ENCODE measurements at places on chromosomes 16 and 17. TPM values are rescaled to one million over a fixed set of nuclear protein-coding genes. Genes with fewer than 3 reads are reported as not detected.

- DNase-seq = peak; percentile 76
Measured at GRCh38 chr16:53372992-53373871, 61.0 kb upstream of the RBL2 start.

- DNase-seq = peak; percentile 87
Measured at GRCh38 chr16:29925781-29926710, at the start of gene KCTD13. Gene KCTD13 (minus strand): TSS chr16:29926226. CDS start chr16:29926033, 193 bp downstream.

The CA7 gene
- total RNA-seq = not detected

The SARM1 gene
- 34.7 TPM for total RNA-seq

DNA sequence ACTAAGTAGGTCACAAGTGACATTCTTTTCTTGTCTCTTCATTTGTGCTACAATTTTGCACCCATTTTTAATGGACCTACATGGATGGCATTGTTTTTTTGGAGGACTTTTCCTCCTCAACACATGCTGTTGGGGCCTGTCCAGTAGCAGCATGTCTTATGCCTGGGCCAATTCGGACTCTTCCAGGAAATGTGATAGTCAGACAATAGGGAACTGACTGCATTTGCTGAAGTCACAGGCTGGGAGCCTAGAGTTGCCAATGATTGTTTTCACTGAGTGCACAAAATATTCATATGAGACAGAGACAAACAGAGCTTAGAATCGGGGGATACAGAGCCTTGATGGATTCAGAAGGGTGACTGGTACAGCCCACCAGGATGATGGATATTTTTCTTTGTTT lies 867.3 kb upstream of the GOT2 start:
- DNase-seq = no peak

- DNase-seq = no peak
Measured at GRCh38 chr17:67620636-67621035, 97.1 kb upstream of the NOL11 start.

DNA sequence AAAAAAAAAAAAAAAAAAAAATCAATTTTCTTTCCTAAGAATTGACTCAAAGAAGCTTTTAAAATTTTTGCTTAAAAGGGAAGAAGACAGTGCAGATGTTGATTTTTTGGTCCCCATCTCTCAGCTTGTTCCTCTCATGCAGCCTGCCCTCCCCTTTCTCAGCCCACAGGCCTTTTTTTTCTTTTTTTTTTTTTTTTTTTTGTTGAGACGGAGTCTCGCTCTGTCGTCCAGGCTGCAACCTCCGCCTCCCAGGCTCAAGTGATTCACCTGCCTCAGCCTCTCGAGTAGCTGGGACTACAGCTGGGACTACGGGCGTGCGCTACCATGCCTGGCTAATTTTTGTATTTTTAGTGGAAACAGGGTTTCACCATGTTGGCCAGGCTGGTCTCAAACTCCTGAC lies 17.7 kb downstream of the YPEL2 start:
- no peak for DNase-seq

GRCh38 chr17:8921147-8921546 lies 44.4 kb downstream of the PIK3R5 start:
- DNase-seq = no peak

The WDR59 gene
- total RNA-seq = 111 TPM

DNA sequence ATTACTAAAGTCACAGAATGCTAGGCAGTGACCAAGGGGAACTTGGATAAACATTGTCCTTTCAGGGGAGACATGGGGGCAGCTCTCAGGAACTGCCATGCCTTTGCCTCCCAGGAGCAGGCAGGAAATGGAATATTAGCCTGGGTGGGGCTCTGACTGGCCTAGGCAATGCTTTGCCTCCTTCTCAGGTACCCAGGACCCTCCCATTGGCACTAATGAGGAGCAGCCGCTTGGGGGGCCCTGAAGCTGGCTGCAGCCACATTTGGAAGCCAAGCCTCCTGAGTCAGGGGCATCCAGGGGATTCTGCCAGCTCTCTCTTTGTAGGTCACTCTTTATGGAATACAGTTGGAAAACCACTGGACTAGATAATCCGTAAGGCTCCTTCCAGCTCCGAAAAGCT lies 5.5 kb downstream of the CPSF4L start:
- DNase-seq = no peak

- DNase-seq = no peak
Measured at GRCh38 chr16:25013751-25014499, 1.2 kb downstream of the ARHGAP17 start.

GRCh38 chr17:47368262-47368661 lies 44.5 kb downstream of the EFCAB13 start:
- DNase-seq = peak; percentile 61

The HLF gene
- total RNA-seq = 23.8 TPM

The RAB40B gene
- total RNA-seq = 18.9 TPM

DNA sequence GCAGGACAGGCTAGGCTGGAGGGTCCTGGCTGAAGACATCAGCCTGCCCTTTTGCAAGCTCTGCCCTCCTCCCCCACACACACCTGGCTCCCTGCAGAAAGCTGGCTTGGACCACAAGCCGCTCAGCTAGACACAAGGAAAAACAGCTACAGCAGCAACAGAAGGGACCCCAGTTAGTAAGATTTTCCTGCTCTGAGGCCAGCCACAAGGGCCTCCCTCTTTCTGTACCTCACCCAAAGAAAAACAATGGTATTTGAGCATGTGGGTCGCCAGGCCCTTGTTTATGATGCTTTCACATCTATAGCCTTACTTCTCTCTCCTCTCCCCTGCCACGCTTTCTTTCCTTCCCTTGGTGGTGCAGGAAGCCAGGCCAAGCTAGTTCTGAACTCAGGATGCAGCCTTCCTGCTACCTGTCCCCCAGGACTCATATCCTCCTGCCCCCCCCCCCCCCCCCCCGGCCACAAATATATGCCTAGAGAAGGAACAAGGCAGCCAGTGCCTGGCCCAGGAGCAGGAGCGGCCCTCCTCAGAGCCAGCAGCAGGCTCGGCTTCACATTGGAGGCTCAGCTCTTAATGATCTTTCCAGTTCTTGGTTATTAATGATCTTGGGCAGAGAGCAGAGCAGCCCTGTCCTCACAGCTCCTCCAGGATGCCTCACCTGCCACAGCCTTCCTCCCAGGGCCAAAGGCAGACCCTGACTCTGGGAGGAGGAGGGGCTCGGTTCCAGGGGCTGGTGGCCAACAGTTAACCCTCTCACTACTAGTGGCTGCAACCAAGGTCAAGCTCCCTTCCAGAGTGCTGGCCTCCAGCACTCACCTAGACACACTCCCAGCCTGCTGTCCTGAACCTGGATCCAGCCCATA lies 19.5 kb downstream of the GRIN2C start:
- no peak for DNase-seq

DNA sequence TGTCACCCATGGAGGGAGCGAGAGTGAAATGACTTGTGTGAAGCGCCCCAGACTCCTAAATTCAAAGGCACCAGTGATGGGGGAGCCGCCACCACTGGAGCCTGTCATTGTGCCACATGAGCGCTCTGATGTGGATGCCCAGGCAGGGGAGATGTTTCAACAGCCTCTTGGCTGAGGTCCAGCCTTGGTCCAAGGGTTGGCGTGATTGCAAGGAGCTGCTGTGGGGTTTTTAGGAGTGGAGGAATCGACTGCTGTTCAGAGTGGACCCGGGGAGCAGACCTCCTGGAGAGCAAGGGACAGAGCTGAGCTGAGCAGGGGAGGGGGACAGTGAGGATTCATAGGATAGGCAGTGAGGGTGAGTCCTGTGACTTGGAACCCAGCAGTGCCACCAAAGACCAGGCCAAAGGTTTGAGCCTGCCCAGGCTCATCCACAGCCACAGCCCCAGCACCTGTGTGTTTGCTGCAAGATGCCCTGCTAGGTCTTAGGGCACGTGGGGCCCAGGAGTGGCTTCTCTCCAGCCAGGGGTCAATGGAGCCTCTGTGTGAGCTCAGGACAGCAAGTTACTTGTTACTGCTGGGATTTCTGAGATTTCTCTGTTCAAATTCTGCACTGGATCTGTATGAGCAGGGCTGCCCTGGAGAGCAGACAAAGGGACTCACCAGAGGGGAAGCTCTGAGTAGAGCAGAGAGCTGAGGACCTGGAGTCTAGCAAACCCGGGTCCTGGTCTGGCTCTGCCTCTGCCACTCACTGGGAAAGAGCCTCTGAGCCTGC lies 20.3 kb downstream of the RHBDL3 start:
- no peak for DNase-seq
